Activated T-cell treated with anti-CD3 and anti-CD28 coated beads, Interleukin-2, amount 50 U/mL, for 72 hours (primary cell): ENCODE measurements at places on chromosomes 3 and 15.

- DNase-seq = peak; percentile 18
Observed at GRCh38 chr3:128011140-128011539, 41.1 kb upstream of the SEC61A1 start.

DNA sequence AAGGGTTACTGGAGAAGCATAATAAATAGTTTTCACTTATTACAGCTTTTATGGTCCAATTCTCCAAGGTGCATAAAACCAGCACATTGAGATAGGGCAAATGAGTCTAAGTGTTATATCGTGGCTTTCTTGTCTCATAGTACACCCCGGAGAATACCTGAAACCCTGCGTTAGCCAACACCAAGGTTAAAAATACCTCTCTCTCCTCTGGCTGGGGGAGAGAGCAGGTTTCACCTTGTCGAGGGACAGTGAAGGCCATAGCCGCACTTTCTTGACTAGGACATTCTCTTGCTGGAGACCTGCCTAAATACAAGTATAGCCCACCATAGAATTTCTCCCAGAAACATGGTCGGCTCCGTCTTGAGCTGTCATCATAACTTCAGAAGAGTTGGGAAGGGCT is 51.4 kb upstream of the ATOSA start:
- no peak for DNase-seq

DNA sequence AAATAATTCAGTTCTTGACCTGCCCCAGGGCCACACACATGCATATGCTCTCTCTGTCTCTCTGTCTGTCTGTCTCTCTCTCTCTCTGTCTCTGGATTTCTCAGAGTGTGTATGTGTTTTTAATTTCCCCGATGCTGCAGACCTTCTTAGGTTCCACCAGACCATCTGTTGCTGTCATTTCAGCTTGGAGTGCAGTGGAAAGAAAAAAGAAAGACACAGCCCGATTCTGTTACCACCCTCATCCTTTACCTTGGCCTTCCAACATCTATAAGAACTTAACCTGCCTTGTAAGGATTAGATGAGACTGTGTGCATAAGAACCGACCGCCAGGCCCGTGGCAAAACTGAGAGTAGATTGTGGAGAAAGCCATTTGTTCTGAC is 9.7 kb upstream of the PGPEP1L start:
- no peak for DNase-seq

GRCh38 chr3:160355826-160356225 is 43.2 kb downstream of the IFT80 start:
- no peak for DNase-seq

DNA sequence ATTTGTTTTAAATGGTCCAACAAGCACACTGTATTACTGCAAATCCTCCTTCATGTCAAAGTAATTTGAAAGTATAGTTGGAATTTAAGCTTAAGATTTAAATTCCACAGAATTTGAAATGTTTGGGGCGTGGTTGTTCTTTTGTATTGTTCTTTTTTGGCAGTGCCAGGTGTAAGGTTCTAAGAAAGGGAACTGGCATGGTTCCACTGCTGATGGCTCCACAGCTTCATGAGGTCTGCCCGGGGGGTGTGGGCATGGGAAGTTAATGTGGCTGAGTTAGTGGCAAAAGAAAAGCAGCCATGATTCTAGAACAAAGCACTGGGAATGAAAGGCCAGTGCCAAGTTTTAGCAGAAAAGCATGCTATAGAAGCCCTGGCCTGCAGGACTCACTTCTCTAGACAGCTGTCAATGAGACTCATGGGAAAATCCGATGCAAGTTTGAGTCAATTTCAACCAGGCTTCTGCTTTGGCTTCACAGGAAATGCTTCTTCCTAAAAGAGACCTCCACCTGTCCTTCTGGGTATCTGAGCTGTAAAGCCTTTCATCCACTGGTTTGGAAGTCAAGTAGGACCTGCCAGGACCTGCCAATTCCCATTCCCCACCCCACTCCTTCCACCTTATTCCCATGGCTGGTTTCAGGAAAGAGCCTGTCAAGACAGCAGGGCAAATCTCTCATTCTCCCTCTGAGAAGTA is 18.9 kb downstream of the CDCP1 start:
- no peak for DNase-seq
